ENCODE measurements at places on chromosomes 6 and 20.

GRCh38 chr6:149334201-149334600 is 16.7 kb downstream of the TAB2 start:
- peak; percentile 87 for DNase-seq

DNA sequence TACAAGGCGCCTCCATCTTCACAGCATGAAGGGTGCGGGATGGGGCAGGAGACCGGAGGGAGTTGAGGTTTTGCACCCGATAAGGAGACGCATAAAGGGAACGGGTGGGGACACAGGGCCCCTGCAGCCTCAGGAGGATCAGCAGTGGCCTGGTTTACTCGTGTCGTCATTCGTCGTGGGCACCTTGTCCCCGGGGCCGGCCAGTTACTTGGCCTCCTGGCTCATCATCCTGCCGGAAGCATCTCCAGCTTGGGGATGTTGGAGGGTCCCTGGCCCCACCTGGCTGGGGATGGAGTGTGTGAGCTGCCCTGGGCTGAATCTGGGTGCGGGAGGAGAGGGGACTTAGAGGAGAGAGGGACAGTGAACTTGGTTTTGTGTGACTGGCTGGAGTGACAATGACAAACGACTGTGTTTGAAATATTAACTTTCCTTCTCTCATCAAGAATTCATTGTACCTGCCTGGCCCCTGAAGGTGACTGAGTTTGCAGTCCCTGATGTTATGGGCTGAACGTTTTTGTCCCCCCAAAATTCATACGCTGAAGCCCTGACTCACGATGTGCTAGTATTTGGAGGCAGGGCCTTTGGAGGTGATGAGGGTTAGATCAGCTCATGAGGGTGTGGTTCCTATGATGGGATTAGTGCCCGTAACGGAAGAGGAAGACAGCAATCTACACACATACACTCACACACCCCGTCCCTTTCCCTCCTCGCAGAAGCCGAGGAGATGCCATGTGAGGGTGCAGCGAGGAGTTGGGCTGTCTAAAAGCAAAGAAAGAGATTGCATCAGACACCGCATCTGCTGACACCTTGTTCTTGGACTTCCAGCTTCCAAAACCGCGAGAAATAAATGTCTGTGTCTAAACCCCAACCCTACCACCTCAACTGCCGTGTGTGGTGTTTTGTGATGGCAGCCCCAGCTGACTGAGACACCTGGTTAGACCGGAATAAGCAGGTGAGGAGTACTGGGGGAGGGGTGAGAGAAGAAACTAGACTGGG is 65.0 kb upstream of the MAP3K4 start:
- no peak for DNase-seq

DNA sequence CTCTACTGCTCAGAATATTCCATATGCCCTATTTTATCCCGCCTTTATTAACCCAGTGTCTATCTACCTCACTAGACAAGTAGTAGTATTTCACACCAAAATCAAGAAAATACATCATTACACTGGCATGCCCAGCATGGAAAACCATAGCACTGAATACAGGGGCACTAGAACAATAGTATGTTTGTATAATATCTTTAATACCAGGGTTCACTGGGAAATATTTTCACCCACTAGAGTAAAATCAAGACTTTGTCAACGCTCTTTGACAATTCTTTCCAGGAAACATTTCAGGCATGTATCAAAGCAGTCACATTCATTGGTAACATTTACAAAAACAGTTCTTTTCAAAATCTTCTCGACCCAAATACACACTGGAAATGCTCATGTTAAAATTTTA is 119.3 kb upstream of the BEND6 start:
- DNase-seq: no peak

- DNase-seq: no peak
Observed at GRCh38 chr6:47231151-47231550, 78.6 kb downstream of the TNFRSF21 start.

GRCh38 chr6:168664956-168665355 is 224.0 kb downstream of the SMOC2 start:
- DNase-seq: no peak

GRCh38 chr20:34871320-34871926 is 1.2 kb downstream of the GGT7 start:
- no peak for DNase-seq

- DNase-seq: no peak
Observed at GRCh38 chr6:127219869-127220268, 46.8 kb upstream of the RNF146 start.

- DNase-seq: no peak
Observed at GRCh38 chr20:33977535-33977934, 16.2 kb upstream of the RALY start.

DNA sequence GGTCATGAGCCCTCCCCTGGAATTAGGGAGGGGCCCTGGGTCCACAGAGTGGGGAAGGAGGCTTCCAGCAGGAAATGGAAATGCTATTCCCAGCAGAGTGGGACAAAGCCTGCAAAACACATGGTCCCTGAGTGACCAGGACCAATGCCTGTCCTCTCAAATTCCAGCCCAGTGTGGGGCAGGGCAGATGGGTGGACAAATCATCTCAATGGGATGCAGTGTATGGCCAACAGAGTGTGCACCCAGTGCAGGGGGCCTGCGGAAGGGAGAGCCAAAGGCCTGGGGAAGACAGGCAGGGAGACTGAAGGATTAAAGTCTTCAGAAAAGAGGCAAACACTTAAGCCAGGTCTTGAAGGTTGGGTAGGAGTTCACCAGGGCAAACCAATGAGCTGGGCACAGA is 28.7 kb upstream of the PHACTR3 start:
- DNase-seq: no peak

DNA sequence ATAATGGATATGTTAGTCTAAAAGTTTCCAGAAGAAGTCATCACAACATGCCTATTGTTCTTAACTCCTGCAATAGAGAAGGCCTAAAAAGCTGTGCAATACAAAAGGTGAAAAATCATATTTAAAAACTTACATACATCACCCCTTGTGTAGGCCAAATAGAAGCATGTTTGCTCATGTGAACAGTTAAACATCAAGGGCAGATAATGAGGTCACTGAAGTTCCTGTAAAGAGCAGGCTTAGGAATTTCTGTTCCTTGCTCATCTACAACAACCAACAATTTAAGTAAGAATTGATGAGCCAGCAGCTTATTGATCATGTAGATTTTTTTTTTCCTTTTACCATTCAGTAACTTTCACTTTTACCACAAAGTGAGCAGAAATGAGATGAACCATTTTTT is 7.5 kb upstream of the NUP153 start:
- peak; percentile 39 for DNase-seq

DNA sequence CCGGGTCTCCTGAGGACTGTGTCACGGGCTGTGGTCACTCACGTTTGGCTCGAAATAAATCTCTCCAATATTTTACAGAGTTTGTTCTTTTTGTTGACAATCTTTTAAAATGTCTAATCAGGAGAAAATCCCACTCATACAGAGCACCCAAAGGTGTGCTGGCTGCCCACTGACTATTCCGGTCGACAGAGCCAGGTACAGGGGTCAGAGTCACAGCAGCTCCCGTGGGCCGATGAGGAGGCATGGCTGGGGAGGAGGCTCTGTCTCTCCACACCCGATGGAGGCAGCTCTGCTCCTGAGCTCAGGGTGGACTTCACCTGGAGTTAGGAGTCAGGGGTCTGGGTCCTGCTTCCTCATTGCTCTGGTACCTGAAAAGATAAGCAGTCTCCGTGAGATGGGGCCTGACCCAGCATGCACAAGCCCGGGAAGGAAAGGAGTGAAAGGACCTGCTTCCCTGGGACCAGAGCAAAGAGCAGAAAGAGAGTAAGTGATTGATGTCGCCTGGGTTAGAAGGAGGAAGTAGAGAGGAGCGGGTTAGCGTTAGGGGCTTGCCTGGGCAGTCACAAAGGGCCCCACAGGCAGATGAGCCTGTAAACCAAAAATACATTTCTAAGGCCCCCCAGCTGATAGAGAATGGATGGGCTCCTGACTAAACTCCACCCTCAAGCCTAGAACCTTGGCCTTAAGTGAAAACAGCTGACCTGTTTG is 53.5 kb upstream of the UNC93A start:
- no peak for DNase-seq

- DNase-seq: no peak
Observed at GRCh38 chr6:15401769-15402250, 155.9 kb downstream of the JARID2 start.

GRCh38 chr6:39808964-39809363 is 16.8 kb downstream of the DAAM2 start:
- DNase-seq: no peak

- peak; percentile 73 for DNase-seq
Observed at GRCh38 chr6:84667252-84668213, 96.9 kb downstream of the TBX18 start.

GRCh38 chr20:32541323-32542258 is 43.5 kb downstream of the NOL4L start:
- no peak for DNase-seq

DNA sequence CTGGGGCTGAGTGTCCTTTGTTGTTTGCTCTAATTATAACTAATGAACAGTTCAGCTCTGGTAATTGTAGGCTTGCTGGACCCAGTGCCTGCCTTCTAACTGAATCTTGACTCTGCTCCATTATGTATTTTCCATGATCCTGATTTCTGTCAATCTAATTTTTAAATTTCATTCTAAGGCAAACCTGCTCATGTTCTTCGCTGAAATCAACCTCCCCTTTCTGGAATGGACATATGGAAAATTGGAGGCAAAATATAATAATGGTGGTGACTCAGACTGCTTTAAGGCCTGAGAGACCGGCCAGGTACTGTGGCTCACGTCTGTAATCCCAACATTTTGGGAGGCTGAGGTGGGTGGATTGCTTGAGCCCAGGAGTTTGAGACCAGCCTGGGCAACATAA is 182.7 kb upstream of the AKAP12 start:
- DNase-seq: no peak

GRCh38 chr20:63074182-63074581 is 67.4 kb upstream of the BHLHE23 start:
- no peak for DNase-seq

DNA sequence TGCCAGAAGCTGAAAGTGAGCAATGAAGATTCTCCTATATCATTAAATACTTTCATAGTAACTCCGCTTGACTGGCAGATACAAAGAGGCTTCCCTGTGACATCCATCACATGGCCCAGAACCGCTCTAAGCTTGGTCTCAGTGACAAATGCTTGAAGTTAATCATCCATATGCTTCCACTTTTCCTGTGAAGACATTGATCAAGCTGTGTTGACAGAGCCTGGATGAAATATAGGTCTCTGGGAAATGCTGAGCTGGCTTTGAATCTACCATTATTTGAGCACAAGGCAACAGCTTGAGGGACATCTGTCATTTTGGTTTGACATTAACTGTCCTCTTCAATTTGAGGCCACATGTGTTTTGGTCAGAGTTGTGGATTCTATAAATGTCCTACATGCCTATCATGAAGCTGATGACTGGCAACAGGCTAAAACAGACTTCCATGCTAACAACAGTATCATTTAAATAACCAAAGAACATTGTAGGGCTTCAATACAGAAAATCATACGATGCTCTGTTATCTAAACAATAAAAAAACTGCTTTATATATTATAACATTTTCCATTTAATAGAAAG is 402.2 kb upstream of the IRAK1BP1 start:
- no peak for DNase-seq

DNA sequence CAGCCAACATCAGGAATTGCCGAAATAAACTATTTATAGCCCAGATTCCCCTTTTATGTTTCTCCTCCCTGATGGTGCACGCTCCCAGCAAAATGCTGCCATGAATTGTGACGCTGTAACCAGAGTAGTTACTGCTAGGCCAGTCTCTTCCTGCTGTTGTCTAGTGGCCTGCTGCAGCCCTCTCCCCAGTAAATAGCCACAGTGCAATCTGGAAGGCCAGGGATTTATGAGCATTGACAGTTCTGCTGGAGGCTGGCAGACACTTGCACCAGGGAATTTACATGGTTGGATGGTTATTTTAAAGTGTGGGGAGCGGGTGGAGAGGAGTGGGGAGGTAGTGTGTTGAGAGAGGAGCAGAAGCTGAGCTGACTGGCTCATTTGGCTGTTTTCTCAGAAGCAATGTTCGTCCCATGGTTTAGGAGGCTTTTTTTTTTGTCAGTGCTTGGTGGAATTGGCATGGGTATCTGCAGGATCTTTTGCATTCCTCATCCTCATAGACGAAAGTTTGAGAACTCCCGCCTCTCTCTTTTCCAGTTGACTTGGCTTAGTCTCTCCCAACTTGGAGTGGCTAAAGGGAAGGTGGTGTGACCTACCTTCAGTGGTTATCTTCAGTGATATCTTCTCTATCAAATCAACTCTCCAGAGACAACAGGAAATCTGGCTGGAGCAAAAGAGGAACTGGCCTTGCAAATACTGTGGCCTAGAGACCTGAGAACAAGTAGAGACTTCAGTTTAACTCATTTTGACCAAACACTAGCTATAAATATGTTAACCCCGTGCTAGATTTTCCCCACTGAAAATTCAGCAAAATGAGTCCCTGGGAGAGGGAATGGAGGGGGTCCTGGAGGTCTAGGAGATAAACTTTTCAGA is 99.3 kb upstream of the VSTM2L start:
- no peak for DNase-seq

Data from iris pigment epithelial cell (primary cell).